Colonic mucosa (tissue), 4 donors: ENCODE measurements at places on chromosomes 1 and 21. TPM values are rescaled to one million over a fixed set of nuclear protein-coding genes. Genes with fewer than 3 reads are reported as not detected.
A peak's percentile ranks its signal among the peaks of the same experiment; 100 is the strongest.

The C1orf74 gene
- 2.9 TPM for total RNA-seq

The COL16A1 gene
- 15.4 TPM for total RNA-seq

The FMOD gene
- total RNA-seq = 38.6 TPM

DNA sequence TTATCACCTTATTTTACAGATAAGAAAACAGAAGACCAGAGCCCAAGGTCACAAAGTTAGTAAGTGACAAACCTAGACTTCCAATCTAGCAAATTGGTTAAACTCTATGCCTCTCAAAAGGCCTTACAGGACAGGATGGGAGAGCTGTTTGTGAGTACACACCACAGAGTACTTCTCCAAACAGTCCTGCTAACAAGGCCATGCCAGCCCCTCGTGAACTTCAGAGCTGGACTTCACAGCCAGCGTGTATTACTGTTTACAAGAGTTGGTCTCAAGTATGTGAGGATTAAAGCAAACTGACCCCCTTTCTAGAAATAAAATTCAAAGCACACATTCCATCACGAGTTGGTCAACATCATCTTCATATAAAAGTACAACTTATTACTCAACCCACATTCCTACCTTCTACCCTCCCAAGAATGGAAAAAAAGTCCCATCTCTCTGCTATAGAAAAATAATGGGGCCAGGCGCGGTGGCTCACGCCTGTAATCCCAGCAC, 19.8 kb upstream of the UBR4 start:
- DNase-seq = no peak

GRCh38 chr1:7967651-7968050, 6.1 kb downstream of the PARK7 start:
- no peak for DNase-seq

- DNase-seq = no peak
Observed at GRCh38 chr1:9399510-9400424, 107.1 kb downstream of the SPSB1 start.

DNA sequence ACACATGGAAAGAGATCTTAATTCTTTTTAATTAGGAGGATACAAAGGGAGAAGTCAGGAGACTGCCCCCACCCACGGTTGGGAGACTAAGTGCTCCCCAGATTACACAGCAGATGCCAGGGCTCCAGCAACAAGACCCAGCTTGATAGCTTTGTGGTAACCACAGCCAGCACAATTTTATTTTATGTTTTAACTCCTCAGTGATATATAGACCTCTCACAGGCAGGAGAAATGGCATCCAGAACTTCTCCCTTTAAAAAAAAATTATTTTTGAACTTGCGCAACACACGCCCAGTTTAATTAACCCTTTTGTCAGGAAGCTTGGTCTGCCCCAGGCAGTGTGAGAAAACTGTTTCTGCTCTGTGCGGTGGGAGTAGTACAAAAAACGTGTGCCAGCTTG, 62.6 kb upstream of the ACOT11 start:
- no peak for DNase-seq

DNA sequence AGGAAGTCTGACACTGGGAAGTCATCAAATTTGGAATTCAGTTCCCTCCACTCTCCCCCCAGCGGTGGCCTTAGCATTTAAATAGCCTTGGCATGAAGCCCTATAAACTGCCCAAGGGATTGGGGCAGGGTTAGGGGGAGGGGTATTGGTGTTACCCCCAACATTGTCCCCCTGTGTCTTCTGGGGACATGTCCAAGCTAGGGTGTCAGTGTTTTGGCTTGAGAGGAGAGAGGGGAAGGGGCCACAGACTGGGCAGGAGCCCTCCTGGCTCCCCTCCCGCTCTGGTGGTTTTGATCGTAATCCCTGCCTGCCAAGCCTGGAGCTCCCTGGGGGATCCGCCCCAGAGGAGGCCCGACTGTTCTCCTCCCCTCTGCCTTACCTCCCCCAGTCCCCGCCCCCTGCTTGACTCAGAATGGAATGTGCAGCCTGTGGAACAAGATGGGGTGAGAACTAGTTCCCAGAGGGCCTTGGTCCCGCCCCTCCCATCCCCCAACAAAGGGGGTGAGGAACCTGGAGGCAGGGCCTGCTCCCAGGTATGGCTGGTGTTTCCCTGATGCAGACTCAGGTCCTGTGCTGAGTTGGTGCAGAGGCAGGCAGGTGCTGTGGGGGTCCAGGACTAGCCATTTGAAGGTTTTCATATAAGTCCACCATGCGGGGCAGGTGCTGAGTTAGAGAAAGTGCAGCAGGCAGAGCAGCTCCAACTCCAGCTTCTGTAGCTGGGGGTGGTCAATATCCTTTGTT, 7.4 kb downstream of the SOX13 start:
- peak; percentile 89 for DNase-seq

The TRIM46 gene
- 0.10 TPM for total RNA-seq

DNA sequence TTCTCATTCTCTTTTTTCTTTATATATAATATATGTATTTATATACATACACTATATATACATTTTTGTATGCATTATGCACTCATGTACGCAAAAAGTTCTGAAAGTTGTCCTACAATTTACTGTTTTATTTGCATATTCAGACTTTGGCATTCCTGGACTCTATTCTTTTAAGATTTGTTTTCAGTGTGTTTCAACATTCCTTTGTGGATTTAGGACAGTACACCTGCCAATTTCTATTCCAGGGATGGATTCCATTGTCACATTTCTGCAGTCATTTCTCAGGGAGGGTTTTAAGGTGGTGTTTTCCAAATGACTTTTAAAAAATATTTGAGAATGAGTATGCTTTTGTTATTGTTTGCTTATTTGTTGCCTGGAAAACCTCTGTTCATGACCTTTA, 76.2 kb downstream of the TPR start:
- DNase-seq = no peak

GRCh38 chr1:199856216-199856780, 171.2 kb upstream of the NR5A2 start:
- no peak for DNase-seq

DNA sequence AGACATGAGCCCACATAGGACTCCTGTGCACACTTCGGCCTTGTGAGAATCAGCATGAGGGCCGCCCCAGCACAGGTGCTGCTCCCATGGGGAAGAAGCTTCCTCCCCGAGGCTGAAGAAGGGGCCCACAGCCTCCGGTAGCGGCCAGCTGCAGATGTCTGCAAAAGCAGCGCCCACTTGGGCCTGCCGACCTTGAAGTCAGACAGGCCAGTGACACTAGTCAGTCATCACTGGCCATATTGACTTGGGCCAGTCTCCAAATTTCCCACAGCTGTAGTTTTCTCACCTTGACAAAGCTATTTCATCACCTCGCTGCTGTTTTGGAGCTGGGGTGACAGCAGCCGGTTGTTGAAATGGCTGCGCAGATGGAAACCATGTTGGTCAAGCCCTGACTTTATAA, 83.0 kb downstream of the RIPK4 start:
- DNase-seq = no peak

The AKNAD1 gene
- not detected for total RNA-seq

- DNase-seq = no peak
Observed at GRCh38 chr1:87787551-87787950, 458.9 kb downstream of the LMO4 start.

GRCh38 chr1:172146141-172146850, 274.2 kb upstream of the C1orf105 start:
- no peak for DNase-seq

- DNase-seq = no peak
Observed at GRCh38 chr1:33435096-33435820, 4.4 kb upstream of the PHC2 start.

The MAGOH gene
- 49.7 TPM for total RNA-seq

GRCh38 chr1:25581764-25582163, 34.8 kb upstream of the MAN1C1 start:
- no peak for DNase-seq

The ACTL8 gene
- total RNA-seq = 0.13 TPM

The NCSTN gene
- total RNA-seq = 88.0 TPM

DNA sequence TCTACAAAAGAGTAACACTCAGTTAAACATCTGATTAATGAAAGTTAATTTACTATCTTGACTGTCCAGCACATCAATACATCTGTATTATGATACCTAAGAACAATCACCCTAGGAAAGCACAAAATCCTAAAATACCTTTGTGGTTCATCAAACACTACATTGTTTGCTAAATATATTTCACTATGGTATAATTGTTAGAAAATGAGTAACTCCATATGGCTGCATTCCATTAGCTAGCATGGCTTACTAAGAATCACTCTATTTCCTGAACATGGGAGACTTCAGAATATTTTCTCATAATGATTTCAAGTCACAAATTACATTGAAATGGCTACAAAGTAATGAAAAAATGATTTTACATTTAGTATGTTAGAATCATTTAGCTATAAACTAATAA, 12.5 kb downstream of the TRMT1L start:
- no peak for DNase-seq

DNA sequence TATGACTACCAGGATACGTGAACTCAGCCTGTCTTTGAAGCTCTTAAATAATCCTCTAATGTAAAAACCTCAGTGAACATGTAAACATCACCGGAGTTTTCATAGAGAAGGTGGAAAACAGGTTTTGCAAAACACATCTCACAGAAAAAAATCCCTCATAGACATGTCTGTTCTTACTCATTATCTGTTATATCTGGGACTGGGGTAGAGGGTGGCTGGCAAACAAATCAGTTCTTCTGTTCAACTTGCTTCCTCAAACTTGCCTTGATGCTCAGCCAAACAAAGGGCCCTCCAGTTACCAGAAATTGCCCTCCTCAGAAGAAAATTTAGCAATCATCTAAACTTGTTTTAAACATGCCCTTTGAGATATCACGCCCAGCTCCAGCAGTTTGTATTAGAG, 66.1 kb upstream of the CXADR start:
- DNase-seq = no peak

The UBL4B gene
- total RNA-seq = not detected

DNA sequence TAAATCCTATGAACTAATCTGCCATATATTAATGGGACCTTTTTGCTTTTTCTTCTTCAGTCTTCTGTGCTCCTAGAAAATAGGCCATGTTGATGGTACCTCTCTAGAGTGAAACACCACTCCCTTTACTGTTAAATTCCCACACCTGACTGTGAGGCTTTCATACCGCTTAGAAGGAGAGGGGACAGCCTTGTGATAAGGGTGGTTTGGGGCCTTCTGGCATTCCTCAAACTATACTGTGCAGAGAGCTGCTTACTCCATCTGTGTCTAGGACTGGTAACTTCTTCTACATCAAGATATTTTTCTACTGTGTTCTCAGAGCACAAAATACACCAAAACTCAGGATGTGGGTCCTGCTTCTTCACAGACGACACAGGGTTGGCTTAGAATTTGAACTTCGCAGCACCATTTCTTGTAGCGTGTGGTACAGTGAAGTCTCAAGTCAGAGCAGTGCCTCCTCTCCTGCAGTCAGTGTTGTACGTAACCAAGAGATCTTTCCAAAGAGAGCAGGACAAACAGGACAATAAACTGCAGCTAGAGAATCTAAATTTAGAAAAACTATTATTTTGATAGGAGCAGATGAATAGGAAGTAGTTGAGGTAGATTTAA, 43.8 kb downstream of the MACO1 start:
- no peak for DNase-seq

The MOB3C gene
- total RNA-seq = 16.3 TPM

GRCh38 chr21:45524756-45525152, 17.5 kb downstream of the SLC19A1 start:
- DNase-seq = no peak

The MRPL24 gene
- total RNA-seq = 86.7 TPM

The FCAMR gene
- total RNA-seq = 0.56 TPM

GRCh38 chr1:70737125-70737524, 310.5 kb downstream of the PTGER3 start:
- DNase-seq = no peak

DNA sequence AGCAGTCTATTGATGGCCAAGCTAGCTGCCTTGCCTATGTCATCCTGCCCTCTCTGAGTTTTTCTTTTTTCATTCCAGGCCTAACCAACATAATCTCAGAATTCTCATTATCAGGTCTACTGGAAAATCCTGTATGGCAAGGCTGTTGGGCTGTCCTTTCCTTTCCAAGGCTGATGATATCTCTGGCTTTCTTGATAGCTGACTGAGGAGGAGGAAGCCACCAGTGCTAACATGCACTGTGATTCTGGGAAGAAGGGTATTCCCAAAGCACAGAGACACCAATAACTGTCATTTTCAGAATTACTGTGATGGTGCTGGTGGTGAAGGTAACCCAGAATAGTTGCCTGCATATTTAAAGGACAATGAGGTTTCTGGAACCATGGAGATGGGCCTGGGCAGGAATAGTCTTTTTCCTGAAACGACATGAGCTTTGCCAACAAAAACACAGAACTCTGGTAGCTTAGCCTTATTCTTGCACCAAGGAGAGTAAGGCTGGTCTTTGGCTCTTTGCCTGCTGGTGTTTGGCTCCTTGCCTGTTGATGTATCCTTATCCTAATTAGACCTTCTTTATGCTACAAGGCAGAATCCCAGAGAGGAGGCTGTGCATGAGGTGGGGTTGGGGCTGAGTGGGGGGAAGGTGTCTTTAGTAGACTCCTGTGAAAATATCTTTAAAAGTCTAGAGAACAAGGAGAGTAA, 157.4 kb downstream of the TNFSF18 start:
- DNase-seq = no peak

GRCh38 chr1:235043234-235043633, 85.4 kb downstream of the TOMM20 start:
- no peak for DNase-seq

DNA sequence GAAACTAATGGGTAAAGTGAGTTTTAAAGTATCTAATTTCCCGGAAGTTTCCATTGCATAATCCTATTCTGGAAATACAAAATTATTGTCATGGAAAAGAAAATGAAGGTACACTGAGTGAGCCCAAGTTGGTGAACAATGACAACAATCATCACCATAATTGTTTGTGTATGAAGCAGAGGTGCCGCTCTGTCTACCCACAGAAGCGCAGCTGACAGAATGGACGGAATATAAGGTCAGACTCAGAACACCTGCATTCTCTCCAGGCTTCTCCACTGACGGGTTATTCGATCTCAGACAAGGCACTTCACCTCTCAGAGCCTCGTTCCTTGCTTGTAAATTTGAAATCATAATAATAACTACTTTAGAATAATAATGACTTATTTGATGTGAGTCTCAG, 99.1 kb upstream of the NGF start:
- DNase-seq = no peak

The KCNJ9 gene
- total RNA-seq = 0.30 TPM

DNA sequence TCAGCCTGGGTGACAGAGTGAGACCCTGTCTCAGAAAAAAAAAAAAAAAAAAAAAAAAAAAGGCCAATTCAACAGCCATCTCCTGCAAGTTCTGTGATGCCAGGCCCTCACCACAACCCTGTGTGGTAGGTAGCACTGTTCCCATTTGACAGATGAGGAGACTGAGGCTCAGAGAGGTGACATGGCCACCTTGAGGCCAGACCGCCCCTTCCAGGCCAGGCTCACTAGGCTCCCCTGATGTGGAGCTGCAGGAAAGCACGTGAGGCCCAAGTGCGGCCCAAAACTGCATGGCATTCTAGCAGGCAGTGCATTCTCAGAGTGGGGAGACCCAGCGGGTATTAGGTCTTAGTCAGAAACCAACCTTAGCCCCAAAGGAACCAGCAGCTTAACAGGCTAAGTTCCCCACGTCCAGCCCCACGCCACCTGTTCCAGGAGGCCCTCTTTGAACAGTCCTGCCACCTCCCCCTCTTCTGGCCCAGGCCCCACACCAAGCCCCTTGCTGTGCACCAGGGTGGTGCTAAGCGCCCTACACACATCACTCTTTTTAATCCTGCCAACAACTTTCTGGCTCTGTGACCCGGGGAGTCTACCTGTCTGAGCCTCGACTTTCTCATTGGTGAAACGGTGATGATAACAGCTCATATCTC, 11.7 kb upstream of the ECE1 start:
- DNase-seq = no peak

The DNASE2B gene
- 0.82 TPM for total RNA-seq
